GM04504 (cell line): ENCODE measurements at places on chromosomes 2 and 18.

DNA sequence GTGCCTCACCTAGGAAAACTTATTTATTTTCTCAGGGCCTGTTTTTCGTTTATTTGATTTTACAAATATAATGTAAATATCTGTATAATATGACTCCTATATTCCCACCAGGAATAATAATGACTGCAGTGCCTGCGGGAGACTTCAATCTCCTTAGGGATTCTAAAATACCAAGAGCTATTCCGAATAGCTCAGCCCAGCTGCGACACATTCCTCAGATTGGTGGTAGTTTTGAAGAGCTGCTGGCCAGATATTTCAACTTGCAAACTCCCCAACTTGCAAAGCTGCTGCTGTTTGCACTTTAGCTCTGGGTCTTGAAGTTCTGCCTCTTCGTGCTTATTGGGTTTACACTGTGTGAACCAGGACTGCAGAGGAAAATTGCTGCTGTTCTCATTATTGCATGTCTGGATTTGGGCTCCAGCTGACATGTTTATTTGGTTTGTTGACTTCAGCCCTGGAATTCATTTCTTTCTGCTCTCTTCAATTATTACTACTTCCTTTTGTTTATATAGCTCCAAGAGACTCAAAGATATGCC lies 480.2 kb upstream of the CHST9 start:
- no peak for DNase-seq

DNA sequence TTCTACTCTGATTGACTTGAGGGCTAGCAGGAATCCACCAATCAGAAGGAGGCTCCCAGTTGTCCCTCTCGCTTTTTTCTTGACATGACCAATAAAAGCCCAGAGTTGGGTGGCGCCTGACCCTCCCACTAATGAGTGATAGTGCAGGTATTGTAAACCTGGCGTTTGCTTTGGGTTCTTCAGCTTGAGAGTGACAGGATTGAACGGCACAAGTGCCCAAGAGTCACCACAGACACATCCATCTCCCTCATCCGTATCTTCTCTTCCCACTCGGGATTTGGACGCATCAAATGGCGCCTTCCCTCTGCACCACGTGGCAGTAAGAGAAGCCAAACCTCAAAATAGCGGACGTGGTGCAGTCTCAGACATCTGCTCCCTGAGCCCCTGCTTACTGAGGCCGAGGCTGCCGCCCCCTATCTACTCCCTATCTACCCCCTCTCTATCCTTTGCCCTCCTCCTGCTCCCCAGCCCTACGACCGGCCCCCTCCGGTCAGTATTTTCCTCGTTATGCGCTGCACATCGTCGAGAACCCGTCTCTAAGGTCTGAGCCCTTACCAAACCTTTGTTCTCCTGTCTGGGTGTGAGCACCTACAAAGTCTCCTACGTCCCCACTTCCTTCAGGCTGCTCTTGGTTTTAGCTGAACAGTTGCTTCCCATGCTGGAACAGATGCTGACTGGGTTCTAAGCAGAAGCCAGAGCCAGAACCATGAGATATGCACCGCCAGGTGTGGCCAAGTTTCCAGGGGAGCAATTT lies 881 bp upstream of the FAM161A start:
- peak; percentile 89 for DNase-seq

DNA sequence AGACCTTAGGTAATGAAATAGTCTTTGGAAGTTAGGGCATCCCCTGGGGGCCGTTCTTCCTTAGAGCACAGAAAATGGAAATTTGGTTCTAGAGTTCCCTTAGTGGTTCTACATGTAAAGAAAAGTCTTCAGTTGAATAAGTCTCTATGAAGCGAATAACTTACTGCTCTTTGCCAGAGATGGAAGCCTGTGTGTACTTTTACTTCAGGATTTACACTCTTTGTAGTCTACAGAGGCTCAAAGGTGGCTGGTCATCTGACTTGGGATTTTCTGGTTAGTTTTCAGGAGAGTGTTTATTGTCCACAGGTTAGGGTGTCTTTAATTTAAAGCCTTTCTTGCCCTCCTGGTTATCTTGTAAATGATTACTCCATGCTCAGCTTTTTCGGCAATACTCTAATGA lies 210.6 kb downstream of the ZNF521 start:
- DNase-seq: no peak

DNA sequence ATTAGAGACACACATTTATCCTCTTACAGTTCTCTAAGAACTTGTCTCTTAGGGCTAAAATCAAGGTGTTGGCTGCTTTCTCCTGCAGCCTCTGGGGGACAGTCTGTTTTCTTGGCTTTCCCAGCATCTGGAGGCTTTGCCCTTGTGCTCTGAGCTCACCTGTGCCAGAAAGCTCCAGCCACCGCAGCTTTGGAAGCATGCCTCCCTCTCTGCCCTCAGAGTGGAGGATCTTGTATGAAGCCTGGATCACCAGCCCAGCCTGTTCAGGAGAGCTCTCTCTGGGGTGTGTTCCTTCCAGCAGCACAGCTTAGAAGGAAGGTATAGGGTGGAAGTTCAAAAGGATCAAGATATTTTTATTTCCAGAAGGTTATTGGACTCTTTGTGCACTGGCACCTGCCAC lies 53.1 kb upstream of the TPO start:
- no peak for DNase-seq

DNA sequence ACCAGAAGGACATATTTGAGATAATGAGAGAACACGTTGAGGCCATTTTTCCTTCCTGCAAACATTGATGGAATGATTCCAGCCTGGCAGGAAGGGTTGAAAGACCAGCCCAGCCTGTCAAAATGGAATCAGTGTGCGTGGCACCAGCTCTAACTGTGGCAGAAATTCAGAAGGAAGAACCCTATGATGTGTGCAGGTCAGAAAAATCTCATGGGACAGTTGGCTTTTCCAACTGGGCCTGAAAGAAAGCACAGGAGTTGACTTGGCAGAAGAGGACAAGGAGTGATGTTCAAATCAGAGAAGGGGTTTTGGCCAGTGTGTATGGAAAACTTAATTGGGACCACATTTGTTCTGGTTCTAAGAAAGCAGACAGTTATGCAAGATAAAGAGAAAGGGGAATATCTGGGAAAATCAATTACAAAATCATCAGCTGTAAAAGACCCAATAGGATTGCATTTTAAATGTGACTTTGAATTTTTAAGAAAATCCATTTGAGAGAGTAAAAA lies 192.8 kb upstream of the PID1 start:
- no peak for DNase-seq

DNA sequence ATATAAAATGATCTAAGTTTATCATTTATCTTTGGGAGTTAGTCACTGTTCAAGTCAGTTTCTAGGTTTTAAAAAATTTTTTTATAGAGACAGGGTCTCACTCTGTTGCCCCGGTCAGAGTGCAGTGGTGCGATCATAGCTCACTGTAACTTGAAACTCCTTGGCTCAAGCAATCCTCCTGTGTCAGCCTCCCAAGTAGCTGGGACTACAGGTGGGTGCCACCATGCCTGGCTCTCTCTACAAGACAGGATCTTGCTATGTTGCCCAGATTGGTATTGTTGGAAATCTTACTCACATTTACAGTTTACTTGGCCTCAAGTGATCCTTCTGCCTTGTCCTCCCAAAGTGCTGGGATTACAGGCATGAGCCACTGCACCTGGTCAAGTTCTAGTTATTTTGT lies 74.5 kb downstream of the MIB1 start:
- no peak for DNase-seq

DNA sequence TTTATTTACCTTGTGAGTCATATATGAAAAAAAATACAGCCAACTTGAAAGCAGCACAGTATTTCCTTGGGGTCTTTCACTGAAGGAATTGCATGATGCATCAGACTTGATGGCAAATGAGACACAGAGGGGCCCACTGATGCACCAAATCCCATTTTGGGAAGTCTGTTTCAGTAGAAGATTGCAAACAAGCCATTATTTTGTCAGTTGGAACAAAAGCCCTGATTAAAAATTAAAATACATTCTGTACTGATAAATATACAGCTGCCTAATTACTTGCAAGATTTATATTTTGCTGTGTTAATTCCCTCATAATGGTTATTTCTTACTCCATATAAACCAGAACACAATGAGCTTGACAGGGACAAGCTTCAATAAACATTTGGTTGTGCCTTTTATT lies 370.4 kb downstream of the SUCLG1 start:
- no peak for DNase-seq

DNA sequence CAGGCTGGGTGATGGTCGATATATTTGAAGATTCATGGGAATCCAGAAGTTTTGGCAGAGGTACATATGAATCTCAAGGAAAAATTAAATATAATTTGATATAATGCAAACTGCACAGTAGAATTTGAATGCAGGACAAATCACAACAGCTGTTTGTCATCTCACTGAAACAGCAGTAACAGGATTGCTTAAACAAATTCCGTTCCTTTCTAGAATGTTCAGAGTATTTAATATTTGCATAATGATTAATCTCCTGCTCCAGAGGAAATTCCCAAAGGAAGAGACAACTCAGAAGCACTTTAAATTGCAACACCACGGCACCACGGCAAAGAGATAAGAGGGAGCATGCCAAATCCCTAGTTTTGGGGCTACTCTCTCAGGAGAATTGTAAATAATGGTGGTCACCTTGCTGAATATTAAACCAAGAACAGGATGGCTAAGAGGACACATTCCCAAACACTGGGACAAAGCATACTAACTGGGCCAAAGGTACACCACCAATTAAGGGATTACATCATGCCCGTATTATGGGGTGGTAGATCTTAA lies 67.8 kb upstream of the MAP4K3 start:
- peak; percentile 67 for DNase-seq

DNA sequence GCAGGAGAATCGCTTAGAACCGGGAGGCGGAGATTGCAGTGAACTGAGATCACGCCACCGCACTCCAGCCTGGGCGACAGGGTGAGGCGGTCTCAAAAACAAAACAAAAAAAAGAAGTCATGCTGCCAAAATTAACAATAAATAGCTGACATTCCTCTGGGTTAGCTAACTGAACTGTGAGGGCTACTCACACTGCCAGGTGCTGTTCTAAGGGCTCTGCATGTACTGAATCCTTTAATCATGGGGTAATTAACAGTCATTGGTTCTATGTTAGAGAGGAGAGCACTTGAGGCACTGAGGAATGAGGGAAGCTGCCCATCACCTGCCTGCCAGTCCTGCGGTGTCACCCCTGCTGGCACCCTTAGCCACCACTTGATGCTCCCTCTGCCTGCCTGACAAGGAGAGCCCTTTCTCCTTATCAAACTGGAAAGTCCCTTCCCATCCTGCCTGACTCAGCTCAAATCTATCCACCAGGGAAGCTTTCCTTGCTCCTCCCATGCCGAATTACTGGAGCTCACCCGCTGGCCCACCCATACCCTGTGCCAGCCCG lies 73.0 kb upstream of the RIOK3 start:
- no peak for DNase-seq
